ENCODE measurements at places on chromosomes 11 and 22.

- DNase-seq, result no peak
These were observed 804.0 kb downstream of the TBC1D22A start for GRCh38 chr22:47566491-47566890.

- DNase-seq, result no peak
These were observed 123.9 kb downstream of the PAX6 start for GRCh38 chr11:31687256-31687655.

GRCh38 chr22:45242778-45243191, 2.1 kb upstream of the KIAA0930 start:
- DNase-seq, result no peak

- DNase-seq, result peak; percentile 62
These were observed 11.0 kb downstream of the MPZL3 start for GRCh38 chr11:118240999-118241763.

DNA sequence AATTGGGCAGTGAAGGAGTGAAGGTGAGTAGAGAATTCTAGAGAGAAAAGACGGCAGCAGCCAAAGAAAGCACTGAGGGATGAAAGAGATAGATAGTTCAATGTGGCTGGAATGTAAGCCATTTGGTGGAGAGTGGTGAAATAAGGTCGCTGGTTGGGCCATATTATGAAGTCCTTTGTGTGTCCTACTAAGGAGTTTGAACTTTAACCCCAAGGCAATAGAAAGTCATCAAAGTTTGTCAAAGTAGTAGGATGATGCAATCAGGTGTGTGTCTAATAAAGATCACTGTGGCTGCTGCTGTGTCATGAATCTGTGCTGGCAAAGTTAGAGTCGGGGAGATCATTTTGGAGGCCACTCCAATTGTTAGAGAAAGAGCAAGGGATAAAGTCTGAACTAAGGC, 18.7 kb downstream of the RNF121 start:
- no peak for DNase-seq

- DNase-seq, result no peak
These were observed 28.4 kb upstream of the SLN start for GRCh38 chr11:107740271-107740670.

DNA sequence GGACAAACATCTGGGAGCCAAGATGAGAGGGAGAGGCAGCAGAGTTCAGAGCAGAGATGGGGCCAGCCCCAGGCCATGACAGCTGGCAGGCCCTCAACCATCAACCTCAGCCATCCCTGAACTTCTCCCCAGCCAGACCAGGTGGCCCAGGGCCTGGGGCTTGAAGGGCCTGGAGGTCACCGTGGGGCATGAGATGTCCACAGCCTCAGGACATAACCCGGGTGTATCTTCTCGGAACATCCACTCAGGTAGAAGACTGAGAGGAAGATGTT, 12.4 kb upstream of the SLC39A13 start:
- no peak for DNase-seq

DNA sequence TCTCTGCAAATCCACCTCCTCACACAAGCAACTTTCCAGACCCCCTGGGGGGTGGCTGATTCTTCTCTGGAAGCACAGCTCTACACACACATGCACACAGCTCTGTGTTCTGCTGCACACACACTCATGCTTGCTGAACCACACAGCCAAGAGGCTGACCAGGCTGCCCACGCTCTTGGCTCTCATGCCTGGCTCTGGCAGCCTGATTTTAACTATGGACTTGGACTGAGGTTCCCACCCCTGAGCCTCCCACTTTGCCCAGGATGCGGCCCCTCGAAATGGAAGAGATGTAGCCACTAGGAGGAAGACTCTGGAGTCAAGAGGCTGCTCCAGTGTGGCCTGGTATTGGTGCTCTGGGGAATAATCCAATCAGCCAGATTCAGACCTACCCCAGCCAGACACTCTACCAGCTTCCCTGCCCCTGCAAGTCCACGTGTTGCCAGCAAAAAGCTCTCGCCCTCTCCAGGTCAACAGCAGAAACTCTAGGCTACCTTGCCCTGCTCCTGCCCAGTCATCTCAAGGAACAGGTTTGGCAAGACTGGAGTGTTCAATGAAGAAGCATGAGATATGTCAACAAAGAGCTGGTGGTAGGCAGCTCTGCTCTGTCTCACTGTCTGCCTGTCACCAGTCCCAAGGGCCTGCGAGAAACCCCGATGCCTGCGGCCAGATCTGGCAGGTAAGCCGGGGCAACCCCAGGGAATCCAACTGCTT, 8.8 kb upstream of the CASTOR1 start:
- no peak for DNase-seq

- no peak for DNase-seq
These were observed 52.8 kb downstream of the BCR start for GRCh38 chr22:23233084-23233531.

DNA sequence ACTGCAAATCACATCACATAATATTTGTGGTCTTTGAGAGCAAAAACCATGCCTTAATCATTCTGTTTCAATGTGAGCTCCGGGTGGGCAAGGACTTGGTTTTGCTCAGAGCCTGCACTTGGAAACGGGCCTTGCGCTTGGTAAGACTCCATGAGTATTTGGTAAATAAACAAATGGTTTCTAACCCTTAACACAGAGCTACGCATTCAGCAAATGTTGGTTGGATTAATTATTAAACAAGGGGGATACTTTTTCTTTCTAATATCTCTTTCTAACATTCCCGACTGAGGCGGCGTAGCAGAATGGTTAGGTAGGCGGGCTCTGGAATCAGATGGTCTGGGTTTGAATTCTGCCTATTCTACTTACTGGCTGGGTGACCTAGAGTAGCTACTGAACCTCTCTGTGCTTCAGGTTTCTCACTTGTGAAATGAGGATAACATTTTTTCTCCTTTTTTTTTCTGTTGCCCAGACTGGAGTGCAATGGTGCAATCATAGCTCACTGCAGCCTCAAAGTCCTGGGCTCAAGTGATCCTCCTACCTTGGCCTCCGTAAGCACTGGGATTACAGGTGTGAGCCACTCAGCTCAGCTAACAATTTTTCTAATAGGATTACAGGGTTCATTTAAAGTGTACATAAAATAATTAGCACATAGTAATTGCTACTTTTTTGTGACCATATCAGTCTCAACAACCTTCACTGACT, 3.4 kb upstream of the FAM83F start:
- DNase-seq, result no peak

GRCh38 chr22:36300396-36301212, 47.7 kb downstream of the APOL1 start:
- DNase-seq, result no peak

GRCh38 chr22:49551446-49551845, 276.2 kb downstream of the BRD1 start:
- DNase-seq, result no peak

DNA sequence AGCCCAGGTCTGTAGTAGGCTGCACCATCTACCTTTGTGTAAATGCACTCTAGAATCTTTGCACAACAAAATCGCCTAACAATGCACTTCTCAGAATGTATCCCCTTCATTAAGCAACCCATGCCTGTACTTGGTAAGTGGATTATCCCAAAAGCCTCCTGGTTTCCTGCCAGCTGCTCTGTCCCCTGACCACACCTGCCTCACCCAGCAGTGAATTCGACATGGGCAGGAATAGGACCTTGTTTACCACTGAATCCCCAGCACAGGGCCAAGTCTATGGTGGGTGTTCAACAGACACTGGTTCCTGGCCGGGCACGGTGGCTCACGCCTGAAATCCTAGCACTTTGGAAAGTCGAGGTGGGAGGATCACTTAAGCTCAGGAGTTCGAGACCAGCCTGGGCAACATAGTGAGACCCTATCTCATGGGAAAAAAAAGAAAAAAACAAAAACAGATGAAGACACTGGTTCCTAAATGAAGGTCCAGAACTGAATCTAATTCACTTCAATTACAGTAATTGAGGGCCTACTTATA, 5.1 kb upstream of the SYCE3 start:
- no peak for DNase-seq

GRCh38 chr11:2664376-2664775, 35.4 kb downstream of the KCNQ1OT1 start:
- no peak for DNase-seq

- no peak for DNase-seq
These were observed 20.3 kb upstream of the MICAL3 start for GRCh38 chr22:18044548-18045271.

GRCh38 chr11:35981581-35981980, 37.7 kb downstream of the LDLRAD3 start:
- no peak for DNase-seq

- DNase-seq, result no peak
These were observed 49.7 kb downstream of the TRIOBP start for GRCh38 chr22:37746366-37747079.

GRCh38 chr11:72150882-72151281, 15.4 kb downstream of the FOLR3 start:
- no peak for DNase-seq

GRCh38 chr11:17588721-17589120, 41.7 kb downstream of the OTOG start:
- no peak for DNase-seq

DNA sequence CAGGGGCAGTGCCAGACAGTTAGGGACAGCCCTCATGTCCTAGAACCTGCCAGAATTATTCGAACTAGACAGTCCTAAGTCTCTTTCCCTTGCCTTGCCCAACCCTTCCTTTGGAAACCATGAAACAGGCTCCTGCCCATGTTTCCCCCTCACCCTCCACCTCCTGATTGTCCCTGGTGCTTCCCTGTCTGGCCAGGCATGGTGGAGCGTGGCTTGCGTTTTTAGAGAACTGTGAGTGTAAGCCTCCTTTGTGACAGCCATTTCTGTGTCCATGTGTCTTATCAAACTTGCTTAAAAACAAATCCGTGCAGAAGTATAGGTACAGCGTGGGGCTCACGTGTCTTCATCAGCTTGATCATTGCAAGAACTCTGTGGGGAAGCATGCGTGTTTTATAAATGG, 54.9 kb downstream of the MPPED1 start:
- DNase-seq, result no peak

DNA sequence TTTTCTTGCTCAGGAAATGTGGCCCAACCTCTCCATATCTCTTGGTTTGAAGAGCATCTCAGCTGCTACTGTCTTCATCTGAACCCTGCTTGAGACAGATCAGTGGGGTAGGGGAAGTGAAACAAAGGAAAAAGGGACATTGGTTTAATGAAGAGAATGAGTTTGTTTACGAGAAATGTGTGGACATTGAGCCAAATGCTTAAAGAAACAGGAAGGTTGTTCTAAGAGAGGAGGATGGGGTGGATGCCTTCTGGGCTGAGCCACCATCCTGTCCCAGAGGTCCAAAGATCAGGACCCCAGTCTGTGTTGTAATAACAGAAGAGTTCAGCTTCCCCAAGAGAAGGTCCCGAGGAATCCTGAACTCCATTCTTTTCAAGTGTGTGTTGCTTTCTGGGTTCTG, 369.7 kb downstream of the INSC start:
- no peak for DNase-seq

GRCh38 chr11:99080154-99080553, 59.4 kb downstream of the CNTN5 start:
- DNase-seq, result no peak

- no peak for DNase-seq
These were observed 14.4 kb upstream of the GRK2 start for GRCh38 chr11:67251841-67252240.

GRCh38 chr11:73566977-73567755, 30.7 kb downstream of the FAM168A start:
- DNase-seq, result no peak

DNA sequence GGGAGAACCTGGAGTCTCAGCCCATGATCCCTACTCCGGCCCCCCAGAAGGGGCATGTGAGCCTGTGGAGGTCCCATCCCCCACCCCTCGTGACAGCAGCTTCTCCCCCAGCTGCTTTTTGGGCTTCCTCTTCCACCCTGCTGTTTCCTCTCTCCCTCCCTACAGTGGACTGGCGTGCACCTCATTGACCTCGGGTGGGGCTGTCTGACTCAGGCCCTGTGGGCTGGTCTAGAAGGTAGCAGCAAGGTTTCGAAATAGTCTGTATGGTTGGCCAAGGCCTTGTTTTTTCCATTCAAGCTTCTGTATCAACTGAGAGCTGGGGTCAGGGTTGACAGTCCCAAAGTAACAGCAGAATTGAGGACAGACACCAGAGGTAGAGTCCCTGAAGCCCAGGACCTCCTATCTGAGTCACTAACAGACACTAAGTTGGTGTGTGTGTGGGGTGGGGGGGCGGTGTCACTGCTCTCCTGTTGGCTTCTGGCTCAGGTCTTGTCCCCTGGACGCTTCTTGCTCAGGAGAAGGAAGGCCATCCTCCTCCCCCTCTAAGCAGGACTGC, 7.7 kb downstream of the SLC37A2 start:
- no peak for DNase-seq

GRCh38 chr11:17547932-17548331, 873 bp downstream of the OTOG start:
- no peak for DNase-seq

GRCh38 chr11:29844031-29844430, 172.8 kb downstream of the KCNA4 start:
- no peak for DNase-seq

- peak; percentile 13 for DNase-seq
These were observed 89.9 kb upstream of the APOA1 start for GRCh38 chr11:116927163-116927974.

- DNase-seq, result no peak
These were observed 249.2 kb downstream of the DLG2 start for GRCh38 chr11:85377901-85378300.

DNA sequence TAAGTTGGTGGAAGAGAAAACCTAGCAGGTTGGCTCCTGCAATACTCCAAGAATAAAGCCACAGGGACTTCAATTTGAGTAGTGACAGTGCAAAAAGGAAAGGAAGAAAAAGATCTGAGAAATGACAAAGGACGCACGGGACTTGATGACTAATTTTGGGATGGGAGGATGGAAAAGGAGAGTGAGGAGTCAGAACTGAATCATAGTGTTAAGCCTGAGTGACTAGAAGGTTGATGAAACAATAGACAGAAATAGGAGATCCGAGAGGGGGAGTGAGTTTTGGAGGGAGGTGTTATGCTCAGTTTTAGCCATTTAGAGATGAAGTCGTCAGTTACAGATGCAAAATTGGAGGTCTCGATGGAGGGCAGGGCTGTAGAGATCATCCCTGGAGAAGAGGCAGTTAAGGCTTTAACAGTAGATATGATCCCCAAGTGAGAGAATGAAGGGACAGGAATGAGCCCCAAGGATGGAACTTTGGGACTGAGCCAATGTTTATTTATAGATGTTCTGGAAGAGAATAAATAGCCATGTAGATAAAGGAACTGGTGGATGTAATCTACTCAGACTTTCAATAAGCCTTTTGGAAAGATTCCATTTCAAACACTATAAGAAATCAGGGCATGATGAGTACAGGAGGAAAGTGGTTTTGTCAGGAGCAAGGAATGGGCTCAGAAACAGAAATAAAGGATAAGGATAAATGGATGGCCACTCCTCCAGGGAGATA, 108.9 kb upstream of the NCAM1 start:
- no peak for DNase-seq

GRCh38 chr11:95867105-95867504, 56.8 kb downstream of the MTMR2 start:
- no peak for DNase-seq

DNA sequence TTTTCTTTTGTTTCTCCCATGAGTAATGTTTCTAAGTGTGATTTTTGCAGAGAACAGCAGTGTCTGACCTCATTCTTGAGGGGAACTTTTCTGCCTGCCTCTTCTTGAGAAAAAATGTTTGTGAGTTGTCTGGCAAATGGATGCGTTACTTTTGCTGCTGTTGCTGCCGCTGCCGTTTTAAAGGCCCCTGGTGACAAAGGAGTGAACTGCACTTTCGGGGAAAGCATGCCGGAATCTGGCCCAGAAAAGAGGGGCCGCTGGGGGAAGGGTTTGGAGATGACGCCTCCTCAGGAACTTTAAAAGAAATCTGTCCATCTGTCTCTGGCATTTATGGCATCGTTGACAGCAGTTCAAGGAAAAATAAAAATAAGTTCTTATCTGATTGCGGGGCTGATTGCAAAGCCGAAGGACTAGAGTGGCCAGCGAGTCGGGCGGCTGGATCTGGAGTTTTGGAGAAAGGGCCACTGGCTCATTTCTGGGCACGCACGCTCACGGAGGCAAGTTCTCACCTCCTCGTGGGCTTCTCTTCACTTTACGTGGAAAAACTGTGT, 16.5 kb downstream of the ZBTB16 start:
- no peak for DNase-seq
